ENCODE measurements at places on chromosomes 13 and 19. TPM values are rescaled to one million over a fixed set of nuclear protein-coding genes. Genes with fewer than 3 reads are reported as not detected.

GRCh38 chr13:83691966-83692365, 190.3 kb downstream of the SLITRK1 start:
- DNase-seq = peak; percentile 39
- no peak overlapping the region for H3K27ac ChIP-seq
- no peaks in the 10 kb centered on the region for H3K36me3 ChIP-seq
- H3K4me3 ChIP-seq = no peak overlapping the region

The CPAMD8 gene
- total RNA-seq = 1.9 TPM

The ZNF529 gene
- total RNA-seq = 11.9 TPM

DNA sequence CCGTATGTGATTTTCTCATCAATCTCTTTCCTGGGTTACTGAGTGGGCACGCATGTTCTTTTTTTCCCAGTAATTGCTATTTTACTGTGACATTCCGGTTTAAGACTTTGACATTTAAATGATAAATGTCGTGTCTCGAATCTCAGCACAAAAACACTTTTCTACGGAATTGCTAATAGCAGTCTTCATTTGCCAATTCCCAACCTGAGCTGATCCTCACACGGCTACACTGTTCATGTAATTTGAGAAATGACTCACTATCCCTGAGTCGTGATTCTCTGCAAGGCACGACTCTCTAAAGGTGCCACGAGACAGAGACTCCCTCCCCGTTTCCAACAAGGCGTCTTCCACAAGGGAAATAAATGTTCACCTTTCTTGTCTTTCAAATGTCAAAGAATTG, 88.7 kb upstream of the USP29 start:
- H3K4me3 ChIP-seq = no peak overlapping the region
- H3K4me1 ChIP-seq = no peaks in the 10 kb centered on the region
- DNase-seq = no peak
- H3K27me3 ChIP-seq = no peaks in the 10 kb centered on the region

The ZIK1 gene
- 8.7 TPM for total RNA-seq

The KLK11 gene
- not detected for total RNA-seq

GRCh38 chr13:104833221-104833620, 1702.2 kb downstream of the EFNB2 start:
- no peak overlapping the region for H3K27ac ChIP-seq
- no peaks in the 10 kb centered on the region for H3K27me3 ChIP-seq
- H3K4me3 ChIP-seq = no peak overlapping the region
- no peak for DNase-seq
- no peaks in the 10 kb centered on the region for H3K4me1 ChIP-seq

DNA sequence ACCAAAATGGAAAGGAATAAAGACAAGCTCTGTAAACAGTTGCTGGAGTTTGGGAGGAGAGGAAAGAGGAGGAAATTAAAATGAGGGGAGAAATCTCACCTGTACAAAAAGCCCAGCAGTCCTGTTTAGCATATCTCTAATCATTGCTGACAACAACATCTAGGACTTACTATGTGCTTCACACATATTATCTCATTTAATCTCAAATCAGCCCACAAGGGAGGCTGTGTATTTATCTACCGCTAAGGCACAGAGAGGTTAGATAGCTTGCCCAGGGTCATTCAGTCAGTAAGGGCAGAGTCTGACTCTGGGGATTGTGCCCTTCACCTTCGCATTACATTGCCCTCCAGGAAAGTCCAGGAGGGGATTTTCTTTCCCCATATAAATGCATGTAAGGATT, 233.3 kb downstream of the DLEU7 start:
- no peaks in the 10 kb centered on the region for H3K4me1 ChIP-seq
- DNase-seq = no peak
- H3K27me3 ChIP-seq = no peaks in the 10 kb centered on the region

The PDE4A gene
- total RNA-seq = 3.8 TPM

GRCh38 chr13:59409634-59410200, 754.0 kb downstream of the DIAPH3 start:
- no peaks in the 10 kb centered on the region for H3K27me3 ChIP-seq
- DNase-seq = peak; percentile 20
- no peak overlapping the region for H3K27ac ChIP-seq
- H3K4me3 ChIP-seq = no peak overlapping the region

The CASP14 gene
- total RNA-seq = not detected

- H3K4me3 ChIP-seq = no peak overlapping the region
- no peaks in the 10 kb centered on the region for H3K4me1 ChIP-seq
- no peak overlapping the region for H3K27ac ChIP-seq
- peaks cover 9% of the 10 kb centered on the region for H3K27me3 ChIP-seq
- peak; percentile 43 for DNase-seq
- H3K36me3 ChIP-seq = no peaks in the 10 kb centered on the region
Measured at GRCh38 chr19:42140125-42140754, 8.0 kb upstream of the POU2F2 start.

- peak; percentile 20 for DNase-seq
- no peaks in the 10 kb centered on the region for H3K4me1 ChIP-seq
- no peak overlapping the region for H3K4me3 ChIP-seq
- no peaks in the 10 kb centered on the region for H3K36me3 ChIP-seq
- no peaks in the 10 kb centered on the region for H3K27me3 ChIP-seq
Measured at GRCh38 chr19:11881151-11881800, 6.3 kb upstream of the ZNF69 start.

DNA sequence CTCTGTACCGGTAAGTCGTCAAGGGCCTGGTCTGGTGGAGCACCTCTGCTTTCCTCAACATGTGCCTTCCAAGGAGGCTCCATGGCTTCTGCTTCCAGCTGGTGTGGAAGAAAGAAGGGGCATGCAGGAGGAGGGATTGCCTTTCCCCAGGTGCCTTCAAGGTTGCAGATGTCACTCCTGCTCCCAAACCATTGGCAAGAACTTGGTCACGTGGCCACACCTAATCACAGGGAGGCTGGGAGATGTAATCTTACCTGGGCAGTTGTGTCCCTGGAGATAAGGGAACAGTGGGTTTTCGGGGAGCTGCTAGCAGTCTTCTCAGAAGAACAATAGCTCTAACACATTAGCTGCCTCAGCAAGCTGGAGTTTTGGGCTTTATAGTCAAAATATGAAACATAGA, 9.7 kb upstream of the GPR18 start:
- H3K27ac ChIP-seq = no peak overlapping the region
- H3K36me3 ChIP-seq = no peaks in the 10 kb centered on the region
- DNase-seq = no peak
- H3K27me3 ChIP-seq = no peaks in the 10 kb centered on the region

DNA sequence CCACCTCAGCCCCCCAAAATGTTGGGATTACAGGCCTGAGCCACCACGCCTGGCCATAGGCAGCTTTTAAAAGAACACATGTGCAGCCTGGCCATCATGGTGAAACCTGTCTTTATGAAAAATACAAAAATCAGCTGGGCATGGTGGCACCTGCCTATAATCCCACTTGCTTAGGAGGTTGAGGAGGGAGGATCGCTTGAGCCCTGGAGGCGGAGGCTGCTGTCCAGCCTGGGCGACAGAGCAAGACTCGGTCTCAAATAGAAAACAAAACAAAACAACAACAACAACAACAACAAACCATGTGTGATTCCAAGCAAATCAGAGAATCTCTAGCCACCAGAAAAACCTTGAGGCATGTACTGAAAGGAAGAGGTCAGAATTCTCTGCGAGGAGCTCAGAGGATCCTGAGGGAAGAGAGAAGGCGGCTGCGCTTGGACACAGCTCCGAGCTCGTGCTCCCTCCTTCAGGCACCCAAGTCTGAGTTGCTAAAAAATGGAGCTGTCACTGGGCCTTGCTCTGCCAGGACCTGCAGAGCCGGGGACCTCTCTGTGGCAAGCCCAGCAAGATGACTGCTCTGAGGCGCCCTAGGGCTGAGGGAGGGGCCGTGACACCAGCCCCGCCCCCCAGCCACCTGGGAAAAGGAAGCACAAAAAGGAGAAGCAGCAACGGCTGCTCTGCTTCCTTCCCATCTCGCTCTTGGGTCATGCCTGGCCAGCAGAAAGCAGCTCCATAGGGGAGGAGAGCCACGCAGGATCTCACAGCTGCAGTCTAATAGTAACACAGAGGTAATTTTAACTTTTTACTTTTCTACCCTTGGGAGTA, at the start of gene ARL11:
TSS of gene ARL11 (plus strand) at position 677 of the 822 bp plus-strand sequence. CDS start 1,941 bp downstream, outside the sequence.
- H3K4me1 ChIP-seq = peaks cover 14% of the 10 kb centered on the region
- H3K4me3 ChIP-seq = no peak within 1 kb of the TSS
- H3K36me3 ChIP-seq = no peaks in the 10 kb centered on the region
- DNase-seq = no peak
- H3K27me3 ChIP-seq = no peaks in the 10 kb centered on the region

- peaks cover 15% of the 10 kb centered on the region for H3K27me3 ChIP-seq
- no peaks in the 10 kb centered on the region for H3K36me3 ChIP-seq
- no peak overlapping the region for H3K27ac ChIP-seq
- H3K4me3 ChIP-seq = no peak overlapping the region
- DNase-seq = no peak
- H3K4me1 ChIP-seq = peaks cover 8% of the 10 kb centered on the region
Measured at GRCh38 chr19:45147835-45148676, 12.7 kb downstream of the NKPD1 start.

The RUBCNL gene
- 1.3 TPM for total RNA-seq

- no peaks in the 10 kb centered on the region for H3K4me1 ChIP-seq
- no peaks in the 10 kb centered on the region for H3K36me3 ChIP-seq
- H3K27me3 ChIP-seq = peaks cover 27% of the 10 kb centered on the region
- no peak overlapping the region for H3K27ac ChIP-seq
Measured at GRCh38 chr19:35529241-35530218, 1.4 kb upstream of the SBSN start.

- no peaks in the 10 kb centered on the region for H3K27me3 ChIP-seq
- no peaks in the 10 kb centered on the region for H3K4me1 ChIP-seq
- no peak overlapping the region for H3K4me3 ChIP-seq
- no peak overlapping the region for H3K27ac ChIP-seq
Measured at GRCh38 chr13:68644611-68645010, 1414.5 kb upstream of the PCDH9 start.

GRCh38 chr19:11175920-11176319, 20.3 kb upstream of the SPC24 start:
- no peak overlapping the region for H3K27ac ChIP-seq
- no peak overlapping the region for H3K4me3 ChIP-seq
- peaks cover 10% of the 10 kb centered on the region for H3K4me1 ChIP-seq
- peaks cover 22% of the 10 kb centered on the region for H3K36me3 ChIP-seq
- no peak for DNase-seq

The KIR2DL4 gene
- total RNA-seq = not detected

DNA sequence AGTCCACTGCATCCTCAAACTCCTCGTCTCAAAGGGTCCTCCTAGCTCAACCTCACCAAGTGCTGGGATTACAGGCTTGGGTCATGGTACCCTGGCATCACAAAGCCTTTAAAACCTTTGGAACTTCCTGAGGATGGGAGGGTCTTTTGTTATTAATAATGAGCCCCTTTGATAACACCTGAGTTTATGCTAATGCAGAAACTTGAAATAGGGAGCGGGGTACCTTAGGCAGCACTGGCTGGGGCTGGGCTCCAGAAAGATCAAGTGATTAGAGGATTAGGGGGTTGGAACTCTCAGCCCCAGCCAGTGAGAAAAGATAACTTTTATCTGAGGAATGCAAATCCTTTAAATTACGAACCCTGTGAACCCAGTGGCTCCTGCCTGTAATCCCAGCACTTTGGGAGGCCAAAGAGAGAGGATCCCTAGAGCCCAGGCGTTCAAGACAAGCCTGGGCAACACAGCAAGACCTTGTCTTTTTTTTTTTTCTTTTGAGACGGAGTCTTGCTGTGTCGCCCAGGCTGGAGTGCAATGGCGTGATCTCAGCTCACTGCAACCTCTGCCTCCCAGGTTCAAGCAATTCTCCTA, 9.3 kb upstream of the PSPC1 start:
- H3K4me3 ChIP-seq = no peak overlapping the region
- no peak for DNase-seq
- peaks cover 10% of the 10 kb centered on the region for H3K4me1 ChIP-seq
- H3K27me3 ChIP-seq = no peaks in the 10 kb centered on the region
- no peaks in the 10 kb centered on the region for H3K36me3 ChIP-seq

DNA sequence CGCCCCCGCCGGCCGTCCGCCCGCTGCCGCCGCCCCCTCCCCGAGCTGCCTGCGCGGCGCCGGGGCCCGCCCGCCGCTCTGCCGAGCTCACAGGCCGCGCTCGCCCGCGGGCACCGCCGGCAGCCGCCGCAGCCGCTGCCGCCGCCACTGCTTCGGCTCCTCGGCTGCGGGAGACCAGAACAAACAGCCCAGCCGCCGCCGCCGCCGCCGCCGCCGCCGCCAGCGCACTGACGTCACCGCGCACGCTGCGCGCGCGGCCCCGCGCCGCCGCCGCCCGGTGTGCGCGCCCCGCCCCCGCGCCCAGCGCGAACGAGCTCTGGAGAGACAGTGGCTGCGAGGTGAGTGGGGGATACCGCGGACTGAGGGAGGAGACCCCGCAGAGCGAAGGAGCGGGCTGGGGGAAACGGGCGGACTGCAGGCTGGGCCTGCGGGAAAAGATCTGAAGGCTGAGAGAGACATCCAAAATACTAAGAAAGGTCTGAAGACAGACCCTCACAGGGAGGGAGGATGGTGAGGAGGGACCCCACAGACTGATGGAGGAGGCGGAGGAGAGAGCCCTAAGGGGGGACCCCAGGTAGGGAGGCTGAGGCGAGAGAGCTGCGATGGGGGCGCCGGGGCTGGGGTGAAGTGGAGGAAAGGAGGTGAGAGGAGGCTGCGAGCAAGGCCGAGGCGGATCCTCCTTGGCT, at the start of gene BRD4:
TSS of gene BRD4 (minus strand) at position 229 of the 686 bp plus-strand sequence. CDS start 59,440 bp downstream, outside the sequence.
- no peak for DNase-seq
- no peaks in the 10 kb centered on the region for H3K27me3 ChIP-seq
- H3K4me3 ChIP-seq = peak within 1 kb of the TSS; percentile 84
- peak within 1 kb of the TSS; percentile 97 for H3K27ac ChIP-seq

DNA sequence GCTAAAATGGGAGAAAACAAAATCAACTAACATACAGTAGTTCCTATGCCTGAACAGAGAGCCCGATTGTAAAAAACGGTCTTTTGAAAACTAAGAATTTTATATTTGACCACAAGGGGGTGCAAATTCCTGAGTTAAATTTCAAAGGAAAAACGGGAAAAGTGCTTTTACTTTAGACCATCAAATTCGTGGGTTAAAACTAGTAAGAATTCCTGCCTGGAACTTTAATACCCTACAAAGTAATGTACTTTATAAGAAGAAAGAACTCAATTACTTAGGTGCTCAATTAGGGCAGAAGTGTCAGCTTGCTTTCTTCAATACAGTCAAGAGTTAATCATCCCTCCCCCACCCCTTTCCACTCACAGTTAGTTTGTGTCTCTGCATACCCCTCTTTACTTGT, 69.8 kb downstream of the KCNRG start:
- peak overlapping the region; percentile 24 for H3K4me3 ChIP-seq
- H3K4me1 ChIP-seq = peaks cover 5% of the 10 kb centered on the region
- no peaks in the 10 kb centered on the region for H3K27me3 ChIP-seq
- H3K36me3 ChIP-seq = no peaks in the 10 kb centered on the region
- no peak for DNase-seq

The SLC17A7 gene
- total RNA-seq = 0.16 TPM

The CRLF1 gene
- total RNA-seq = 53.1 TPM

- H3K27ac ChIP-seq = no peak overlapping the region
- H3K4me1 ChIP-seq = peaks cover 7% of the 10 kb centered on the region
- peak; percentile 61 for DNase-seq
- no peak overlapping the region for H3K4me3 ChIP-seq
Measured at GRCh38 chr13:29497137-29497654, 98.3 kb downstream of the SLC7A1 start.
